ENCODE measurements at places on chromosomes 16 and 17. TPM values are rescaled to one million over a fixed set of nuclear protein-coding genes. Genes with fewer than 3 reads are reported as not detected.

Gene PRSS22
- not detected for total RNA-seq

Gene PSMD3
- 149 TPM for total RNA-seq

Gene C17orf50
- total RNA-seq: not detected

Gene SLC6A4
- not detected for total RNA-seq

Gene SLC38A8
- not detected for total RNA-seq

Gene BCAR1
- total RNA-seq: 76.3 TPM

Gene NUPR1
- 20.3 TPM for total RNA-seq

Gene C16orf89
- 0.17 TPM for total RNA-seq

Gene FOXN1
- total RNA-seq: not detected

Gene QRICH2
- total RNA-seq: 0.59 TPM

Gene GNGT2
- 0.17 TPM for total RNA-seq

All from bronchus fibroblast of lung (primary cell).